ENCODE measurements at places on chromosomes 2 and 18.

DNA sequence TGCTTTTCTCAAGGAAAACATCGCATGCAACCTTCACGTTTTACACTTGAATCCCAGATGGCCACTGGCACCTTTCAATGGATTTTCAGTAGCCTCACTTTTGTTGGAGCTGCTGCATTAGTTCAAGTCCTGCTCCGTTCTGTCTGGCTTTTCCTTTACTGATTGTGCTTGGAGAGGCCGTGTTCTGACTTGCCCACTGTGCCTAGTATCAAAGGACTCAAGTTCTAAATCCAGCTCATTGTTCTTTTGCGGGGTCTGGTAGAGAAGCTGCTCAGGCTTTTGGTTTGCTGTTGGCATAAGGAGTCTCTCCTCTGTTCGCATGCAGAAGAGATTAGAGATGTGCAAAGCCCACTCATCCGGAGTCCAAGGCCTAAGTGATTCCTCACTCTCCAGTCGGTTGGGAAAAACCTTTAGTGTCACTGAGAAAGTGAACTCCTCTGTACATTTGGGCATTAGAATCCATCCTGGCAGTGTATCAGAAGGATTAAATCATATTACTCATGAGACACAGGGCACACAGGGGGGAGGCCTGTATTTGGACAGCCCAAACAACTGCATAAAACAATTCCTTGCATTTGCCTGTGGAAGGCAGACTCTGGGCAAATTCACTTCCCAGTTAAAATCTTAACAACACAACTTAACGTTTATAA is 69.7 kb downstream of the NCK2 start:
- no peak for DNase-seq

- DNase-seq = no peak
Observed at GRCh38 chr18:63183952-63184770, 135.4 kb downstream of the BCL2 start.

GRCh38 chr2:112730216-112730615 is 9.4 kb downstream of the NT5DC4 start:
- DNase-seq = no peak

DNA sequence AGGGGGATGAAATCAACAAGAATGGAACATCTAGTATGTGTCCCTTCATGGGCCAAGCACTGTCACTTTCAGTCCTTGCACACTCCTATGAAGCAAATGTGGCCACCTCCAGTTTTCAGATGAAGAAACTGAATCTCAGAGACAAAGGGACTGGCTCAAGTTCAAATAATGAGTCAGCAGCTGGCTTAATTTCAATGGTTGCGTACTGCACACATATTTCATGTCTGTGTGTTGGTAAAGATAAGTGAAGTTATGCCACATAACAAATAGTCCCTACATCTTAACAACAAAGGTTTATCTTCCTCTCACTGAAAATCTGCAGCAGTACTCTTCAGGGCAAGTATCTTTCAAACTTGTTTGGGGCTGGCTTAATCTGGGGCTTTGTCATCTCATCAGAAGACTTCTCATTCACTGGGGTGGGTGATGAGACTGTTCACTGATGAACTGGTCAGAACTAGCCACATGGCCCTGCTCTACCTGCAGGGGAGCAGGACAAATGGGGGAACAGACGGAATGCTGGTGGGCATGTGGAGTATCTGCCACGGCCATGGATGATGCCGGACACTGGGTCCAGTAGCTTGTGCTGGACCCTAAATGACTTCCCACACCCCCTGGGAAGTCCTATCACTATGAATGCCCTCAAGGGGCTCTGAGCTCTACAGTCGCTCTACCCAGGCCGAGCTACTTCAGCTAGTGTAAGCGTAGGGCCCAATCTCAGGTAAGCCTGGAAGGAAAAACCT is 263.2 kb downstream of the CYP26B1 start:
- no peak for DNase-seq

- DNase-seq = no peak
Observed at GRCh38 chr2:118837067-118837466, 10.4 kb downstream of the EN1 start.

DNA sequence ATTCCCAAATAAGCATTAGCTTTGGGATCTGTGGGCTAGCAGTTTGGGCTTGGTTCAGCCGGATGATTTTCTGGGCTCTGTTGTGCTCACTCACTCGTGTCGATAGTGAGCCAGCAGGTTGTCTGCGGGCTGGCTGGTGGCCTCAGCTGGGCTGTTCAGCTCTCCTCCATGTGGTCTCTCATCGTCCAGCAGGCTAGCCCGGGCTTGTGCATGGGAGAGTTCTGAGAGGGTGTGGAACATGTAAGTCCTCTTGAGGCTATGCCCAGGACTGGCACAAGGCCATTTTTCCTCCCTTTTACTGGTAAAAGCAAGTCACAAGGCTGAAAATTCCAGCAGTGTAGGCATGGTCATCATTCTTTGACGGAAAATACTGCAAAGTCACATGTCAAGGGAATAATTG is 38.5 kb downstream of the NTSR2 start:
- DNase-seq = no peak

GRCh38 chr2:128379021-128380015 is 60.6 kb upstream of the HS6ST1 start:
- no peak for DNase-seq

DNA sequence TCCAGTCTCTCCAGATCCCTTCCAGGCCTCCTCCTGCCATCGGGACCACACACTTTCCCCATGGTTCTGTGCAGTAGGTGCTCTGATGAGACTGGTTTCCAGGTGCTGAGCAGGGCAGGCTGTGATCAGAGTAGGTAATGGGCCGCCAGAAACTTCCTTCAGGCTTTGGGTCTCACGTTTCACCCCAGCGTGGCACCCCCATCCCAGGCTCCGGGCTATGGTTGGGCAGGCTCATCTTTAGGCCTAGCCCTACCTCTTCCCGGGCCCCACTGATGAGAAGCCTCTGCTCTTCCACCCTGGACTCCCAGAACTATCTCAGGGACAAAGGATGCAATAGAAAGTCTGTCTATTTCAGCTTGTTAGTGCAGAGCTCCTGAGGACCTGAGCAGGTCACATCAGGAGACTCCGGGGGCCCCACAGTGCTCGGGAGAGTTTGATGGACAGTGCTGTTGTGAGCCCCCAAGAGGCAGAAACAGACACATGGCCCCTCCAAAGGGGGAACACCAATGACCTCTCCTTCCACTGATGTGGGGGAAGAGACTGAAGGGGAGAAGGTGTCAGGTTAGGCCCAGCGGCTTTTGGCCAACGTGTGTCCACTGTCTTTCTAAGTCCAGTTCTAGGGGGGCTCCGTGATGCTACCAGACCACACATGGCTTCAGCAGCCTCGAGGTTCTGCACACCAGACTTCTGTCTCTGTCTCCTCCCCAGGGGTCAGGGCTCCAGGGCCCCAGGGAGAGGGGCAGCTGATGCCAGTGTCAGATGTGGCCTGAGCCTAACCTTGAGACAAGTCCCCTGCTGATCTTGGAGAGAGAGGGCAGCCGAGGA is 5.8 kb upstream of the PROM2 start:
- DNase-seq = no peak

DNA sequence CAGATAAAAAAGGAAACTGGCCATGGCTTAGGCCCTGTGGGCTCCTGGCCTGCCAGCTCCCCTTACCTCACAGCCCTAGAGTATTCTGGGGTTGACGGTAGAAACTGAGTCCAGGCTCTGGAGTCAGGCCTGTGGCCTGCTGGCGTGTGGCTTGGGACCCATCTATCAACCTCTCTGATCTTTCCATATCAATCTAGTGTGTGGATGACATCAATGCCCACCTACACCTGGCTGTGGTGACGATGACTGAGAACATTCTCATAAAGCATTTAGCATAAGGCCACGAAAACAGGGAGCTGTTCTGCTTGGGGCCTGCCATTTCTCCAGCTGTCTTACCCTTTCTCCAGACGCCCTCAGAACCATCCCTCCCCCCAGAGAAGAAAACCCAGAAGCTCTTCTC is 17.9 kb downstream of the PCARE start:
- no peak for DNase-seq

DNA sequence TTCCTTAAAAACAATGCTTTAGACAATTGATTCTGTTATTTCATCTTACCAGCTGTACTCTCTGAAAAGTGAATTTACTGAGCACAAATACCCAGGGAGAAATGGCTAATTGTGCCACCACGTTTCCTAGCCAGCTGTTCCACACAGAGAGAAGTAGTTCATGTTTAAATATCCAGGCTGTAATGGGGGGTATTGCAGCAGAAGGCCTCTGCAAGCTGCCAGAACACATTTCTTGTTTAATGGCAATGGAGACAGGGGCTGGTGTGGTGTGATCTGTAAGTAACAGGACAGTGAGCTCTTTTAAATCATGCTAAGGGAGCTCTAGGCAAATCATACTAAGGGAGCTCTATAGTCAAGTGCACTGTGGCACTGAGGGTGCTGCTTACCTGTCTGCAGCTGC is 809.2 kb downstream of the CNTNAP5 start:
- DNase-seq = no peak

- no peak for DNase-seq
Observed at GRCh38 chr18:27109451-27109850, 75.7 kb downstream of the CHST9 start.

- DNase-seq = no peak
Observed at GRCh38 chr2:144414324-144414845, 105.5 kb downstream of the ZEB2 start.

DNA sequence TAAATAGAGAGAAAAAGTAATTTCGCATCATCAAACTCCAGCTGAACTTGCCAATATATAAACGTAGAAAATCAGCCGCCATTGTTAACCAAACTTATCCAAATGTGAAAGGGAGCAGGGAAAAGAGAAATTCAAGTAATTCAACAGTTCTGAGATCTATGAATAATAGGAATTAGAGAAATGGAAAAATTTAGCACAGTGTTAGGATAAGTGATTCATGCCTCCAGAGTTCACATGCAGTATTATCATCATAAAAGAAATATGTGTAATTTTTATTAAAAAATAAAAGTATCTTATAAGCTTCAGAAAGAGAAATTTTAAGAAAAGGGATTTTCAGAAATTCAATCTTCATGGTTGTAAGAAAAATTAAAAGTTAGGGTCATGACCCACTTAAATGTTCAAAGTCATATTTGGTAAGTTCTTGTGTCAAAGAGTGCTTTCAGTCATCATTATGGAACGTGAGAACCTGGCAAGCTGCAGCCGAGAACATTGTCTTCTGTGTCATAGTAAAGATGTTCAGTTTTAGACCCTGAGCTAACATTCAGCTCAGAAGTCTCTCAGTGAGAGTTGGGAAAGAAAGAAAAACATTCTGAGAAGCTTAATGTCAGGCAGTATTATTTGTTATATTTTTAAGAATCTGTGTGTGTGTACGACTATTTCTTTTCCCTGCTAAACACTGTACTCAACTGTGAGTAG is 414.3 kb upstream of the RGPD4 start:
- no peak for DNase-seq

DNA sequence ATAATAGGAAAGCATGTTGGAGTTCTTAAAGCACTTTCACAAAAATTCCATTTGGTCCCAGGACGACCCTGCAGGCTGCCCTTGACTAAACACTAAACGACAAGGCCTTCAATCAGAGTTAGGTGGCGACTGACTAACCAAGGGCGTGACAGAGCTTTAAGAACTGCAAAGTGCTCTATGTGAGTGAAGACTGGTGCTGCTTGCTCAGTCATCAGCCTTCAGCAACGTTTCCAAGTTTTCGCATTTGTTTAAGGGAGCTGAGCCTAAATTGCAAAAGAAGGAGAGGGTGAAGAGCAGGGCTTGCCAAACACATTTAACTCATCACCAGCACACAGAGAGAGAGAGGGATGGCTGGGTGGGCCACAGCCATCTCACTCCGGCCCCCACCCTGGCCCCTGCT is 204.7 kb upstream of the PID1 start:
- no peak for DNase-seq

DNA sequence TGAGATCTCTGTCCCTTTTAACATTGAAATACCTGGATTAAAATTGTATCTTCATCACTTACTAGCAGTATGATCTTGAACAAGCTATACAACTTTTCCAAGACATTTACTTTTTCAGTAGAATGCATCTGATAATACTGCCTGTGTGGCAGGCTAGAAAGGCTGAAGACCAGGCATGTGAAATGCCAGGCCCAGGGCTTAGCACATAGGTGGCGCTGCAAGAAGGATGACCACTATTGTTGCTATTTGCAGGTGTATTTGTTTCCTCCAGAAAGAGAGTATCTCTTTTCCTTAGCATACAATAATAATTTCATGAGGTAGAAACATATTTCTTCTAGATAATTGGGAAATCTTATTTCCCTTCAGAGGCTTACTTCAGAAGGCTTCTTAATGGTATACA is 331.3 kb downstream of the THSD7B start:
- no peak for DNase-seq
